ENCODE measurements at places on chromosomes 16 and 17.

DNA sequence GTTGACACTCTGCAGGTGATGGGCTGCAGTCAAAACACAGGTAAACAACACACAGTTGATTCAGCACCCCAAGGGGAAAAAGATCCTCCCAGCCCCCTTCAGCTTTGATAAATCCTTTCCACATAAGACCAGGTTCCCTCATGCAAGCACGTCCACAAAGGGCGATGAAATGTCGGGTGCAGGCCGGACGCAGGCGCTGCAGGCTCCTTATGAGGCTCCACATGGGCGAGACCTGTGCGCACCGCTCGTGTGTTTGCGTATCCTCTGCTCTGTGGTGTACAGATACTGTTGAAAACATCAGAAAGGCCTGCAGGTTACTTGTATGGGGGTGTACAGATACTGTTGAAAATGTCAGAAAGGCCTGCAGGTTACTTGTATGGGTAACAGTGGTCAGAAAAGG, 14.4 kb upstream of the ZNF750 start:
- DNase-seq, result no peak

DNA sequence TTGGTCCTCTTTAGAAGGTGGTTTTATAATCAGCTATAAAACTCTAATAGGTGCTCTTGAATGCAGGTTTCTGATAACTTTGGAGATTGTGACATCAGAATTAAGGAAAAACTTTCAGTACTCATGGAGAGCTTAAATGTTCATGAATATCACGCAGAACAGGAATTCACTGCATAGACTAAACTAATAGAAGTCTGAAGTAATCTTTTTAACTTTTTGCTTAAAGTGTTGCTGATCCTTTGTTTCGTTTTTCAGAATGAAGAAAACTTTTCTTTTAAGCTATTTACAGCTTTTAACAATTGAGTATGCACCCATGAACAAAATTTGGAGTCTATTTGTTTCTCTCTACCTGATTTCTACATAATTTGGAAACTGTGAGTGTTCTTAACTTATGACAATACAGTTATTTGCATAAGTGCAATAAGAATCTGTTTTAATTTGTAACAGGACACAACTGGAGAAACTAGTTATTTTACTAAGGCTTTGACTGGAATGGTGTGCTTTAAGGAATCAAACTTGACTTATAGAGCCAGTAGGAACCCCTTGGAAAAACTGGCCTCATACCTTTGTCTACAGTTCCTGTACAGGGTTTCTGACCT, 17.0 kb upstream of the TRIM25 start:
- DNase-seq, result no peak

DNA sequence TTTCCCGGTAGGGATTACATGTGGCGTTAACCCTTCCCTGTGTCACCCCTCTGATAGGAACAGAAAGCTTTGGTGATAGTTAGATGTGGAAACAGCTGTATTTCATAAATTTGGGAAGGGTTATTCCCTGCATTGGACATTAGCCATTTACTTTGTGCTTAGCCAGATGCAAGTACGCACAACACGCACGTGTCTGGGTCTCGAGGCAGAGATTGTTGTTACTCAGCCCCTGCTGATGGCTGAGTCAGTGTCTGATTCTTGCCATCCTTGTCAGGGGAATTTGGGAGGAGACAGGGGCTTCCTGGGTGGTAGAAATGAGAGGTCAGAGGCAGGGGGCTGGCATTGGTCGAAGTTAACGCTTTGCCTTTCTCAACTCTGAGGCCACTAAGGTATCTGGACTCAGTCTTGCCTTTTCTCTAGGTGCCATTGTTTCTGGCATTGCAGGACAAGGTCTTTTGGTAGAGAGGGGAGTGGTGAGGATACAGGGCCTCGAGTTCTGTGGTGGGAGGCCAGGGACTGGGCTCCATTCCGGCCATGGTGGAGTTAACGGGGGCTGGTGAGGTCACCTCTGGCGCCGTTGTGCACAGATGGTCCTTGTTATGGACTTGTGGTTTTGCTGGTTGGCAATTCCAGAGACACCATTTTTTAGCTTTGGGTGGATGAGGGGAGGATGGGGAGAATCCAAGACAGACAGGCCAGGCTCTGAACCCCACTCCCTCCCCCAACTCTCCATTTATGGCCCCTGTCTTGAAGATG, 8.2 kb downstream of the MMP2 start:
- DNase-seq, result peak; percentile 90

GRCh38 chr17:33512113-33512512, 219.0 kb upstream of the ASIC2 start:
- DNase-seq, result no peak

GRCh38 chr16:81861503-81861902, 82.4 kb downstream of the PLCG2 start:
- DNase-seq, result no peak

GRCh38 chr16:11806721-11807120, 9.7 kb upstream of the ZC3H7A start:
- no peak for DNase-seq

GRCh38 chr17:57620576-57620975, 124.5 kb downstream of the CCDC182 start:
- no peak for DNase-seq

DNA sequence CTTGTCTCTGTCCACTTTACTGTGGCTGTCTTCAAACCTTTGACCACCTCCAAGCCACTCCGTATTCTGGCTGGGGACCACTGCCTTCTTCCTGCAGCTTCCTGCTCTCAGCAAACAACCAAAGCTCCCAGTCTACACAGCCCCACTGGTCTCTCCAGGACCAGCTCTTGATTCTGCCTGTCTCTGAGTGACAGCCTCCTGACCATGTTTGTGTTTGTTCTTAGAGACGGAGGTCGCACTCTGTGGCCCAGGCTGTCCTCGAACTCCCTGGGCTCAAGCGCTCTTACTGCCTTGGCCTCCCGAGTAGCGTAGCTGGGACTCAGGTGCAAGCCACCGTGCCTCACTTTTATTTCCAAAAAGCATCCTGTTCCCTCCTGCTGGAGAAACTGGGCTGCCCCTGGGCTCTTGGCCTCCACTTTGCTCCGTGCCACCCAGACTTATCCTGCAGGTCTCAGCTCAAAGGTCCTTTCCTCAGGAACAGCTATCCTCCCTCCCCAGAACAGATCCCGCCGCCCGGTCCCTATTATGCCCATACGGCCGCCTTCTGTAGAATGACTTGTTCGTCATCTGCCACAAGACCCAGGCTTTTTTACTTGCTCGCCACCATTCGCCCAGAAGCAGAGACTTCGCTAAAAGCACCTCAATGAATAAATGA, 9.1 kb downstream of the MNT start:
- no peak for DNase-seq

DNA sequence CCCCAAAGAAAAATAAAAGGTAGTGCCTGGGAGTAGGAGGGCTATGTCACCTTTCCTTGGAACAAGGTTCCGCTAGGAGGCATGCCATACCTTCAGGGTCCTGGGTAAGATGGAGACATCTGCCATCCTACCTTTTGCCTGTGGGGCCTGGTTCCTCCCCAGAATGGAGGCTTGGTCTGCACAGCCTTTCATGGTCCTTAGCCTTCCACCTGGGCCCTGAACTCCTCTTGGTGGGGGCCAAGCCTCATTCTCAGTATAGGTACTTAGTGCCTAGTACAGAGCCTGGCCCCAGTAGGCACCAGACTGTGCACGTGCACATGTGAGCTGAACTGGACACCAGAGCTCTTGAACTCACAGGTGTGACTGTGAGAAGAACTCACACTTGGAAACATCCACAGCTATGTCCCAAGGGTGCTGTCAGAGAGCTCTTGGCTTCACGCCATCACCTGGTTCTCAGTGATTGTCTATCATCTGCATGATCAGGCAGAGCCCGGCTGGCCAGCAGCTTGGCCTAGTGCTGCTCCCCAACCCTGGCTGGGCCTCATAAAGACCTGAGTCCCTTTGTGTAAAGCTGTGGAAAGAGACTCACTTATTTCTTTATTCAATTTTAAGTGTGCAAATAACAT, 143.2 kb downstream of the SOCS1 start:
- DNase-seq, result no peak

GRCh38 chr17:33968350-33969044, 286.6 kb upstream of the CCL2 start:
- DNase-seq, result no peak

DNA sequence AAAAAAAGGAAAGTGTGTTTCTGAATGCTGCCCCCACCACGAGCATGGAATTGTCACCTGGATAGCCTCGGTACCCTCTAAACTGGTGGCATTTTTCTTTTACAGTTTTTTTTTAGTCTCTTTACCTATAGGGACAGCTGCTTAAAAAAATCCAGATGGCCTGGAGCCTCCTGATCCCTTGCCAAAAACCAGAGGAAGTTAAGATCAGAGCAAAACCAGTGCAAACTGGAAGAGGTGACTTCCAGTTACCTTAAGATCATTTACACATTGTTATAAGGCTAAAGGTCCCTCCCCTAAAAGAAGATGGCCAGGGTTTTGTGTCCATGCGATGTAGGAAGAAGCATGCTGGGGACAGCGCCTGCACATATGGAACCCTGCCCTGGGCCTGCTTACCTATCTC, 3.5 kb downstream of the MEFV start:
- DNase-seq, result no peak

DNA sequence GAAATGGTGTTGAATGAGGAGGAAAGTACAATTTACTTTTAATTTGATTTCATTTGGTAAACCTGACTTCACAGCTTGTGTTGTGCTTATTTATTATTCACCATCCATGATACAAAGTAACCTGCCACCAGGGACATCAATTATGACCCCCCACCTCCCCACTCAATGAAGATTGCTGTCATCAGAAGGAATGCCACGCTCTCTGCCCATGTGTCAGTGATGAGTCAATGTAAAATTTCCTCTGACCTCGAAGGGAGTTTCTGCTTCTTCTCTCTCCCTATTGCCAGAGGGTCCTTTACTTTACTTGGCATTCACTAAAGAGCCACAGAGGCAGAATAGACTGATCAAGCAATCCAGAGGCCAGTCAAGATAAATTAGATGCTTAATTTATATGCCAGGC, 759.7 kb downstream of the CDH11 start:
- no peak for DNase-seq
